ENCODE measurements at places on chromosomes 2 and 18. TPM values are rescaled to one million over a fixed set of nuclear protein-coding genes. Genes with fewer than 3 reads are reported as not detected.
A peak's percentile ranks its signal among the peaks of the same experiment; 100 is the strongest.

DNA sequence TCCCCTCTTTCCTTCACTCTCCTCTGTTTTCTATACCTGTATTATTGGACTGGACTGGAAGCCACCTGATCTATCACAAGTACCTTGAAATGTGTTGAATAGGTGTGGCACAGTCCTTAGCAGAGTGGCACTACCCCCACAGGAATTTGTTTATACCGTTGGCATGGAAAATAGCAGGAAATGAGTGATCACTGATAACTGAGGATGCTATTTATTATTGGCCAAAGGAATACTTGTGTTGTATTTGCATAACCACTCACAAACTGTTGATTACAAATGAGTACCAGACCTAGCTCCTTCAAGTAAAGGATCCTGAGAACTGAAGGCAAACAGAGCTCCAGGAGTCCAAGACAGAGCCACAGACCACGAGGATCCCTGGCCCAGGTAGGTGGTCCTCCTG is at the start of gene IL37:
IL37 (plus strand) TSS at position 301 of the 400 bp plus-strand sequence. CDS start 1,848 bp downstream, outside the sequence.
- no peak within 1 kb of the TSS for H3K4me3 ChIP-seq
- DNase-seq: no peak
- H3K27me3 ChIP-seq: no peaks in the 10 kb centered on the region

GRCh38 chr2:47735912-47736311 is 47.0 kb upstream of the MSH6 start:
- no peak overlapping the region for H3K27ac ChIP-seq
- H3K4me1 ChIP-seq: no peaks in the 10 kb centered on the region
- no peak overlapping the region for H3K4me3 ChIP-seq
- no peaks in the 10 kb centered on the region for H3K36me3 ChIP-seq
- peaks cover 5% of the 10 kb centered on the region for H3K27me3 ChIP-seq
- no peak for DNase-seq

DNA sequence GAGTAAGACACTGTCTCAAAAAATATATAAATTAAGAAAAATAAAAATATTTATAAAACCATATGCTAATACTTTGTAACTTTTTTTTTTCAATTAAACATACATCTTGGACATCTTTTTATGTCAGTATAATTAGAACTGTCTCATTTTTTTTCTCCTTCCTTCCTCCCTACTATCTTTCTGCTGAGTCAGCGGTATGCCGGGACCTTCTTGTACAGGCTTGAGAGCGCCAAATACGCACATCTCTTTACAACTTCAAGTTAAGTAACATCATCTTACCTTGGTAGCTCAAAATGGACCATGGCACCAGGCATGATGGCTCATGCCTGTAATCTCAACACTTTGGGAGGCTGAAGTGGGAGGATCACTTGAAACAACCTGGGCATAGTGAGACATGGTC is 153.4 kb downstream of the FAM161A start:
- no peak overlapping the region for H3K27ac ChIP-seq
- no peak for DNase-seq
- no peaks in the 10 kb centered on the region for H3K36me3 ChIP-seq
- H3K4me3 ChIP-seq: no peak overlapping the region

The CHST10 gene
- total RNA-seq: 20.0 TPM

DNA sequence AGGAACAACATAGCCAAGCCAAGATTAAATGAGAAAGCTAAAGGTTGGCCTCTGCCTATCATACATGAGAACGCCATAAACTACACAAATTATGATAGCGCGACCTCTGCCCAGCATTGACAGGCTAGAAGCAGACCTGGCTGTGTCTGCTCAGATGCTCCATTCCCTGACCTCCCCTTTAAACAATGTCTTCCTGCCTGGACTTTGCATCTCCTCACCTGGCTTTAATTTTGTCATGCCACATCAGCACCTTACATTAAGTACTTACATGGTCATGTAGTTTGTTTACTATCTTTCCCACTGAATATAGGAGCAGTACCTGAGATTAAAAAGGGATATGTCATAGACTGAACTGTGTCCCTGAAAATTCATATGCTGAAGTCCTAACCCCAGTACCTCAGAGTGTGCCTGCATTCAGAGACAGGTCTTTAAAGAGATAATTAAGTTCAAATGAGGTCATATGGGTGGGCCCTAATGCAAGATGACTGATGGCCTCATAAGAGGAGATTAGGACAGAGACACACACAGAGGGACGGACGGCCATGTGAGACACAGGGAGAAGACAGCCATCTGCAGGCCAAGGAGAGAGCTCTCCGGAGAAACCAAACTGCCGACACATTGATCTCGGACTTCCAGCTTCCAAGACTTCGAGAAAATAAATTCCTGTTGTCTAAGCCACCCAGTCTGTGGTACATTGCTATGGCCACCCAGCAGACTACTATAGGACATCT is 103.7 kb downstream of the BIN1 start:
- no peaks in the 10 kb centered on the region for H3K36me3 ChIP-seq
- H3K4me1 ChIP-seq: no peaks in the 10 kb centered on the region
- no peak overlapping the region for H3K4me3 ChIP-seq
- no peak overlapping the region for H3K27ac ChIP-seq

GRCh38 chr2:1728821-1729220 is 15.5 kb downstream of the PXDN start:
- peak; percentile 84 for DNase-seq
- peaks cover 60% of the 10 kb centered on the region for H3K4me1 ChIP-seq
- peak overlapping the region; percentile 1 for H3K27ac ChIP-seq
- peaks cover 14% of the 10 kb centered on the region for H3K36me3 ChIP-seq
- H3K27me3 ChIP-seq: no peaks in the 10 kb centered on the region

DNA sequence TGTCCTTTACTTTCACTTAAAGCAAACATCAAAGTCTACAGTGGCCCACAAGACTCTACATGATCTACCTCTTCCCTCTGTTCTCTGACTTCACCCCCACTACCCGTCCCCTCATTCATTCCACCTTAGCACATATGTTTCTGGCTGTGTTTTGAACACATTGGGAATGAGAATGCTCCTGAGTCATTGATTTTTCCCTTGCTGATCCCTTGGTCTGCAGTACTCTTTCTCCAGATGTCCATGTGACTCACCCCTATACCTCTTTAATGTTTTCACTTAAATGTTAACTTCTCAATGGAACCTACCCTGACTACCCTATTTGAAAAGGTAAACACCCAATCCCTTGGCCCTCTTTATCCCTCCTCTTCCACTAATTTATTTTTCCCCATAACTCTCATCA is 30.7 kb upstream of the FRZB start:
- H3K4me1 ChIP-seq: no peaks in the 10 kb centered on the region
- no peaks in the 10 kb centered on the region for H3K36me3 ChIP-seq
- H3K4me3 ChIP-seq: no peak overlapping the region
- no peak overlapping the region for H3K27ac ChIP-seq
- DNase-seq: no peak
- H3K27me3 ChIP-seq: no peaks in the 10 kb centered on the region

DNA sequence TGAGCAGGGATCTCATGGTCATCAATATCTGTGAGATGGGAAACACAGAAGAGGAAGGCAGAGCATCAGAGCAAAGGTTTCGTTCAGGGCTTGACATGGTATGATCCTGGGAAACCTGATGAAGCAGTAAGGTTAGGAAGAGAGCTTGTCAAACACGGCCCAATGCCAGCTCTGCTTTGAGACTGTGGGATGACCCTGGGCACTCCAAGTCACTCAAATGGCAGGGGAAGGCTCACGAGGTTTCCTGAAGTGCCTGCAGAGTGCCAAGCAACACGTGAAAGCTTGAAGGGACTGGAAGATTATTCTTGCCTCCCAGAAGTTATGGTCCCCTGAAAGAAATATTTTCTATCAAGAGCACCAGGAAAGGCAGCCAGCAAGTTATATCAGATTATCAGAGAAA is 6.5 kb downstream of the MCFD2 start:
- no peak overlapping the region for H3K4me3 ChIP-seq
- H3K36me3 ChIP-seq: peaks cover 58% of the 10 kb centered on the region
- H3K4me1 ChIP-seq: peaks cover 4% of the 10 kb centered on the region
- H3K27ac ChIP-seq: no peak overlapping the region

- no peak for DNase-seq
- H3K27me3 ChIP-seq: no peaks in the 10 kb centered on the region
- no peak overlapping the region for H3K4me3 ChIP-seq
Observed at GRCh38 chr2:207103132-207103531, 62.6 kb downstream of the KLF7 start.

DNA sequence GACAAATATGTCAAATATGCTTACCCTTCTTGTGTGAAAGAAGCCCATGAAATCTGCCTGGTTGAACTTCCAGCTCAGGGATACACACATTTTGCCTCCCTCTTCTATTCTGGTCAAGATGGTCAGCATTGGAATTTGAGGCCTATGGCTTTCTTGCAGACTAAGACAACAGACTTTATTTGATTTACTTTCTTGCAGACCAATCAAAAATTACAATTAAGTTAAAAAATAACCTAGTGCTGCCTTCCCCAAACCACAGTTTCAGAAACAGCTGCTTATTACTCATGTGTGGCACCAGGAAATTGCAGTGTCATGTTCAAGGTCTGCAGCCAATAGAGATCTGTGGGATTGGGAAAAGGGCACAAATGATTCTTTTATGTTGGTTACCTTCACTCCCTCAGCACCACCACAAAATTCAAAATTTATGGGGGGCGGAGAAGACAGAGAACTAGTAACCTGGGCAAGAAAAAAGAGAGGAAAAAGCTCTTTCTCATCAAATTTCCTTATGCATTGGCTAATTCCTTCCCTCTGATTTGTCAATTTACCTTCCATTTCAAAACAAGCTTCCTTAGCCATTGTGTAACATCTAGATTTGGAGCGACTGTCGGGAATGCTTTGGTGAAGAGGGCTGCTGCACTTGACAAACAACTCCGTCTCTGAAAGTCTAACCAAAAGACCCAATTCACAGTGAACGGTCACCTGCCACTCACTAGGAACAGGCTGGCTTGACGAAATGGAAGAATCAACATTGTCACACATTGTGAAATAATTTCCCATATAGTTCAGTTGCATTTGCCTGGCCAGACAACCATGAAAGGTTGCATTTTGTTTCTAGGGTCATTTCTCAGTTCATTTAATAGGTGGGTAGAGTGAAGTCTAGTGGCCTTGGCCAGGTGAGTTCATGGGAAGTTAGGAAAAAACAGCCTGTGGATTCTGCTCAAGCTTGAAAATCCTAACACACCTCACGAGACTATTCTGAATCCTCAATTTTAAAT is 100.4 kb upstream of the FZD5 start:
- H3K4me3 ChIP-seq: no peak overlapping the region
- H3K36me3 ChIP-seq: no peaks in the 10 kb centered on the region
- H3K4me1 ChIP-seq: peaks cover 33% of the 10 kb centered on the region
- peak; percentile 44 for DNase-seq
- no peaks in the 10 kb centered on the region for H3K27me3 ChIP-seq

DNA sequence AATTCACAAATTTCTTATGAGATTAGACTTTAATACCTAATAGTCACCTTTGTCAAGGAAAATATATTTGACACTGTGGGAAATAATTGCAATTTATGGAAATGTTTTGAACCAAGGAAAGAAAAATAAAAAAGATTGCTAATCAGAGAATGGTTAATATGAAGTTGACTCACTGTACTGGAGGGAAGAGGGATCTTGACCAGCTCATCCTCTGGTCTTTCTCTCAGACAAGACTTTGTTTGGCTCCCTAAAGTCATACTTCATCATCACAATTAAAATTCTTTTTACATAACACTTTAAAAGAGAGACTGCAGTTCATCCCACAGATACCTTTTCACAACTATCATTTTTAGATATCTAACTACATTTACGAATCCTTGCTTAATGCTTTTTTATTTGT is 538.5 kb upstream of the ZEB2 start:
- no peak overlapping the region for H3K4me3 ChIP-seq
- no peak for DNase-seq
- H3K27me3 ChIP-seq: no peaks in the 10 kb centered on the region
- H3K4me1 ChIP-seq: no peaks in the 10 kb centered on the region
- H3K36me3 ChIP-seq: no peaks in the 10 kb centered on the region

- no peak overlapping the region for H3K4me3 ChIP-seq
- peak; percentile 13 for DNase-seq
- H3K27me3 ChIP-seq: no peaks in the 10 kb centered on the region
- no peak overlapping the region for H3K27ac ChIP-seq
- H3K36me3 ChIP-seq: no peaks in the 10 kb centered on the region
- H3K4me1 ChIP-seq: no peaks in the 10 kb centered on the region
Observed at GRCh38 chr2:207725873-207726578, 14.6 kb downstream of the CCNYL1 start.

- H3K4me3 ChIP-seq: no peak within 1 kb of the TSS
- no peak within 1 kb of the TSS for H3K27ac ChIP-seq
- H3K36me3 ChIP-seq: no peaks in the 10 kb centered on the region
- no peaks in the 10 kb centered on the region for H3K27me3 ChIP-seq
Observed at GRCh38 chr2:6877402-6878304, at the start of gene RSAD2. TSS of gene RSAD2 (plus strand) at chr2:6877777. CDS start at chr2:6877801, 24 bp downstream.

The HEATR5B gene
- 23.9 TPM for total RNA-seq

GRCh38 chr18:63907664-63908063 is at the start of gene SERPINB10:
TSS of gene SERPINB10 (plus strand) at chr18:63907958. CDS start at chr18:63915511, 7,553 bp downstream.
- DNase-seq: no peak
- no peaks in the 10 kb centered on the region for H3K27me3 ChIP-seq
- no peak within 1 kb of the TSS for H3K27ac ChIP-seq
- H3K36me3 ChIP-seq: no peaks in the 10 kb centered on the region

GRCh38 chr18:52936931-52937330 is 596.9 kb downstream of the DCC start:
- no peak overlapping the region for H3K27ac ChIP-seq
- no peaks in the 10 kb centered on the region for H3K36me3 ChIP-seq
- H3K27me3 ChIP-seq: no peaks in the 10 kb centered on the region
- H3K4me1 ChIP-seq: peaks cover 5% of the 10 kb centered on the region
- H3K4me3 ChIP-seq: no peak overlapping the region
- no peak for DNase-seq

The FSIP2 gene
- 0.10 TPM for total RNA-seq

The PLA2R1 gene
- total RNA-seq: not detected

DNA sequence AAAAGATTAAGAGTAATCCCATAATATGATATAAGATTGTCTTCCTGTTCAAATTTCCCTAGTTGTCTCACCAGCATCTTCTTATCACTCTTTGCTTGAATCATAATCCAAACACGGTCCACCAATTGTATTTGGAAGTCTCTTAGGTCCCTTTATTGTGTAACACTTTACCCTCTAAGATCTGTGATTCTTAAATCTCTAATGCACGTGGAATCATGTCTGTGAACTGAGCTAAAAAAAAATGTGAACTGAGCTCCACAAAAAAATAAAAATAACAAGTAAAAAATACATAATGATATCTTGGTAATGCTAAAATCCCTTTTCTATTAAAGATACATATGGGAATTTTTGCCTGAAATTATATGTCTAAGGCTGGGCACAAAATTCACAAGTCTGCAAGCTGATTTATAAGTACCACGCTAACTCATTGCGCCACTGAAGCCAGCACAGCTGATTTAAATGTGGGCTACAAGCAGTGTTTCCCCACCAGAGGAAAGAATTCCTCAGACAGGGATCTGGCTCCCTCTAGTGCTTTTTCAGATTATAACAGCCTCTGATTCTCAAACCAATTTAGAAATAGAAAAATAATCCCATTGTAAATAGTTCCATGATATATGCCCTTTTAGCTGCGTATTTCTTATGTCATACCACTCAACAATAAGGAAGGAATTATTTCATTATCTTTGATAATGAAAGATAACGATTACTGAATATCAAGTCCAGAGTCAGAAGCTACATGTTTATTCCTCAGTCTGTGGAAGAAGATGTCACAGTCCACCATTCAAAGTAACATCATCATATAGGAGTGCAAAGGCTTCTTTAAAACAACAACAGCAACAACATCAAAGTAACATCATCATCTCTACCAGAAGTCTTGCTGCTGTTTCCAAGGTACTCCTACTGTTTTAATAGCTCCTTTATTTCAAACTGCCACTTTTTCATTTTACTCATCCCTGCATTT is 22.9 kb downstream of the RBM43 start:
- 0 out of 2 replicates have a peak, but pooled peaks cover 2% of the 10 kb centered on the region for H3K4me1 ChIP-seq
- no peak overlapping the region for H3K27ac ChIP-seq
- peak; percentile 44 for DNase-seq

GRCh38 chr2:83744855-83745254 is 714.2 kb downstream of the SUCLG1 start:
- no peak for DNase-seq
- H3K36me3 ChIP-seq: no peaks in the 10 kb centered on the region
- H3K27ac ChIP-seq: no peak overlapping the region
- no peak overlapping the region for H3K4me3 ChIP-seq
